GM20000 (cell line): ENCODE measurements at places on chromosomes 3 and 15.

- DNase-seq, result no peak
Measured at GRCh38 chr3:72791161-72791560, 57.1 kb downstream of the SHQ1 start.

DNA sequence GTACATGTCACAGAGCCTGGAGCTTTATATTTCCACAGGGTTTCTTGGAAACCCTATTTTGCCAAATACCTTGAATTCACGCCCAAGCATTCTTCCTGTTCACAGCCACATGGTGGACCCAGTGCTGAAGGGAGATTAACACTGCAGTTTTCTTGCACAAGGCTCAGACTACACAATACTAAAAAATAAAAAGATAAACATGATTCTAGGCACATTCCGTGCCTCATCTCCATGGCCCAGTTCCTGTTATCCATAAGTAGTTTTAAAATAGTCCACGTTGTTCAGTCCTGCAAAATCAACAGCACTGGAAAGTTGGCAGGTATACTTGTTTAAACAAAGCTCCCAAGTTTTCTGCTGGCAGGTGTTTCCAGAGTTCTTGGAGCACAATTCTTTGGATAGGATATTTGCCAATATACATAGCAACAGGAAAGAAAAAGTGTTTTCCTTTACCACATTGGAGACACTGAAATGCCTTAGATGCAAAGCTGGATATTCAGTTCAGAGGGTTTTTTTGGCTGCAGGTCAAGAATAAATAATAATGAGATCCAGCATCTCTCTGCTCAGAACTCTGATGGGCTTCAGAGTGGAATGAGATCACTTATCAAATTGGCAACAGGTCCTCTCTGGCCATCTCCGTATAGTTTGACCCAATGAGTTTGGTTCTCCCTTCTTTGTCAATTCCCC, 88.1 kb upstream of the TGFBR2 start:
- DNase-seq, result no peak

GRCh38 chr3:116512281-116512680, 67.0 kb upstream of the LSAMP start:
- no peak for DNase-seq

DNA sequence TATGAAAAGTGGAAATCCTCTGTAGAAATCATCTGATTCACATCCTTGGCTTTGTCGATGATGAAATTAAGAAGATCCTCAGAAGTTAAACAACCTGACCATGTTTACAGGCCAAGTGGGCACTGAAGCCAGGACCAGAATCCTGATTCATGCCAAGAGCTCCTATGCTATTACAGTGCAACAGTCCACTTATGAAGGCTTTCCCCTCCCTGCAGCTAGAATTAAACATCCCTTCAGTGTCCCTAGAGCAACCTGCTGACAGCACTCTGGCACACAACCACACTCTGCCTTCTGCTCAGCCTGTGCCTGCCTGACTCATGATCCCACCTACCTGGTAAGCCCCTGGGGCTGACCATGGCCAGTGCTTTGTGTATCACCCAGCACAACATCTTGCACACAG, 33.8 kb downstream of the TXNRD3 start:
- DNase-seq, result no peak

DNA sequence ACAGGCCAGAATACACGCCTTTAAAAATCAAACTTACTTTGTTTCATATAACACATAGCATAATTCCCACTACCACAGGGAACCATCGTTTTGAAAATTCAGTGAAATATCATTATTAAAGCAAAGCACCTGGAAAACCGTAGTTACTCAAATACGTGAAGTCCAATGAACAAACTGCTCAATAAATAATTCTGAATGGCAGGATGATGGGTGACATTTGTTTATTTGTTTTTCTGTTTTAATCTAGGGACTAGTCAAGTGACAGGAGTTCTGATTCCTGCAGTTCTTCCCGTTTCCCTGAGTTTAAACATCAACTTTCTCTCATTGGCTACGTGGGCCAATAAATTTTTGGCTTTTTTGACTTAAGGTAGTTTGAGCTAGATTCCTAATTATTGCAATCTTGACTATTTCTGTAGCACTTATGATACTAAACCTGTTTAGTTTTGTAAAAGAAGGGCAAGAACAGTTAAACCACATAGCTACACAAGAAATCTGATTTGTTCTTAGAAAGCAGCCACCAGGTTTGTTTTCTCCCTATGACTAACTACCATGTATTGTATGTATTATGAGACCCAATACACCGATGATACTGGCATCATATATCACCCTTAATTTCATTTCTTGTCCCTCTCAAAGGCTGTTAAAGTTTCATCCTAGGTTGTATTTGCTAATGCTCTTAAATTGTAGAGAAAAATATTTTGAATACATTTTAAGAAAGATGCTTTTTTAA, 411.2 kb downstream of the SHQ1 start:
- DNase-seq, result no peak

GRCh38 chr3:117606866-117607265, 897.3 kb downstream of the TUSC7 start:
- DNase-seq, result no peak

GRCh38 chr3:74267588-74268184, 346.8 kb downstream of the CNTN3 start:
- peak; percentile 13 for DNase-seq

- DNase-seq, result no peak
Measured at GRCh38 chr3:185381320-185382058, 18.6 kb downstream of the MAP3K13 start.

- no peak for DNase-seq
Measured at GRCh38 chr3:81911221-81911620, 149.8 kb upstream of the GBE1 start.

DNA sequence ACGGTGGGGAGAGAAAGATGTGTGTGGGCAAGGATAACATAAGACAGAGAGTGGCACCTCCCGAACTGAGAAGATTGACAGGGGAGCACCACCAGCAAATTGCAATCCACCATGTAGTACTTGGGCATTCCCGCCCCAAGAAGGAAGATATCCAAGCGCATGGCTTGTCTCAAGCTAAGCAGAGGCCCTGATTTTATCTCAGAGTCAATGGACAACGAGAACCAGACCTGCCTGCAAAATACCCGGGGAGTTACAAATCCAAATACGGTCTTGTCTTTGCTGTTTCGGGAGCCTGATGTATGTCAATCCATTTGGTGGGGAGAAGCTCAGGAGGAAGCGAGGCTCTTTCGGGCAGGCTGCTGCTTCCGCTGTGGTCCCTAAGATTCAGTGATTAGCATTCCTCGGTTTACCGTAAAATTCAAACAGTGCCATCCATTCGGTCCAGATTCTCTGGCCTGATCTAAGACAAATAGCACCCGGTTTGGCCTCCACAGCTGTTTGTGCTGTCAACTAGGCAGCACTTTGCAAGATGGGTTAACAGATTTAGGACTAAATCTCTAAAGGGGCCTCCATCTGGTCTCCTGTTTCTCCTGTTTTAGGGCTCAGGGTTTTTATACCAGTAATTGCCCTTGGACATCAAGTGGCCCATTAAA, 97.7 kb upstream of the WNT5A start:
- no peak for DNase-seq

- DNase-seq, result no peak
Measured at GRCh38 chr3:31882431-31882830, 98.6 kb downstream of the OSBPL10 start.

DNA sequence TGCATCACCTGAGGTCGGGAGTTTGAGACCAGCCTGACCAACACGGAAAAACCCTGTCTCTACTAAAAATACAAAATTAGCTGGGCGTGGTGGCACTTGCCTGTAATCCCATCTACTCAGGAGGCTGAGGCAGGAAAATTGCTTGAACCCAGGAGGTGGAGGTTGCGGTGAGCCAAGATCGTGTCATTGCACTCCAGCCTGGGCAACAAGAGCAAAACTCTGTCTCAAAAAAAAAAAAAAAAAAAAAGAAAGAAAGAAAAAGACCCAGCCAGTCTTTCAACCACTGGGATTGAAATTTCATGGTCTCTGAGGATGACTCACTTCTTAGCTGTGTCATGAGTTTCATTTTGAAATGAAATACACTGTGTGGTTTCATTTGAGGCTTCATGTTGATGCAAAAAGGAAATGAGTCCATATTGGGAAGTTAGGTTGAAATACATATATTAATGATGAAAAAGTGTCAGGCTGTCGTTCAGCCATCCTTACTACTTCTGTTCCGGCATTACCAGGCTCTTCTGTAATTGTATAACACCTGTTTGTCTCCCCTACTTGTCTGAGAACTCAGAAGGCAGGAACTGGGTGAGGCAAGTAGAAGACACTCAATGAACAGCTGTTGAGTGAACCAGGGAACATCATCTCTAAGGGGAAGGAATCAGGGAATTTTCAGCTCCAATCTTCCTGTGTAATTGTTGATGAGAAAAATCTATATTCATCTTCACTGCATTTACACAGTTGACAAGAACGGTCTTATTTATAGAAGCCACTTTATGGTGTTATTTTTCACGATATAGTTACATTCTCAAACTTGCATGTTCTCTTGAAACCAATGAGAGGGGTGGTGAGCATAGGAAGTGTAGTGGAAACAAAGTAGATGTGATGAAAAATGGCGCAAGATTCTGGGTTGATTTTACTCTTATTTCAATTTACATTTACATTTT, 87.4 kb downstream of the NFKBIZ start:
- peak; percentile 76 for DNase-seq

DNA sequence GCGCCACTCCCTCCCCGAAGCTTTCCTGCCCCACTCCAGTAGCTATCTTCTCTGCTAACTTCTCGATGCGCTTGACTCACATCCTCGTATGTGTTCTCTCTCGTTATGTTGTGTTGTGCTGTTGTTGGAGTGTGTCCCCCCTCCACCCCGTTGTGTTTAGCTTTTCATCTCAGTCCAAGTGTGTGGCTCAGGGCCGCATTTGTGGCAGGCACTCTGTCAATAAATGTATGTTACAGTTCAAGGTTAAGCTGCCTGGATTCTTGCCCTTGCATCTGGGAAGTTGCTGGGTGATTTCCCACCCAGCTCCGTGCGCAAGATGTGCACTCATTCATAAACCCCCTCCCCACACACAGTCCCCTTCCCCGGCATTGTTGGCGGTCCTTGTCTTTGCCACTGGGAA, 71.9 kb downstream of the PGPEP1L start:
- DNase-seq, result no peak

DNA sequence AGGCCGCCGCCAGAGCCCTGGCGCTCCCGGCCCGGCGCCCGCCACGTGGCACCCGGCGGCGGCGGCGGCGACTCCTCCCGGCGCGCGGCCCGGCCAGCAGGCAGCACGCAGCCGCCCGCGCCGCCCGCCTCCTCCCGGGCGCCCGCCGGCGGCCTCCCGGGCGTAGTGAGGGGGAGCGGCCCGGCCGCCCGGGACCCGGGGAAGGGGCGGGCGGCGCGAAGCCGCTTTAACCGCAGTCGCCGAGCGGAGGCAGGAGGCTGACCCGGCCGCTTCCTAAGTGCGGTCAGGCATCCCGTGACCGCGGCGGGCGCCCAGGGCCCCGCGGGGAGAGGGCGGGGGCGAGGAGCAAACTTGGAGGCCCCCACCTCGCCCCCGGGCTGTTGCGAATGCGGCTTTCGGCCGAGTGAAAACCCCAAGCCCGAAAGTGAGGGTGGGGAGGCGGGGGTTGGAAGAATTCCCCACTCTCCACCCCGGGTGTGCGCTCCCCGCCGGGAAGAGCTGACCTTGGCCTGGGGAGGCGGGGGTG, 1.7 kb upstream of the HES1 start:
- peak; percentile 75 for DNase-seq

- peak; percentile 51 for DNase-seq
Measured at GRCh38 chr3:32780735-32781210, 37.0 kb upstream of the TRIM71 start.

- no peak for DNase-seq
Measured at GRCh38 chr3:110710603-110711002, 361.0 kb upstream of the NECTIN3 start.

GRCh38 chr15:73630921-73631362, 2.2 kb downstream of the NPTN start:
- no peak for DNase-seq

GRCh38 chr3:13479332-13479581, 849 bp upstream of the HDAC11 start:
- no peak for DNase-seq

- no peak for DNase-seq
Measured at GRCh38 chr3:53944028-53944427, 52.4 kb upstream of the SELENOK start.

DNA sequence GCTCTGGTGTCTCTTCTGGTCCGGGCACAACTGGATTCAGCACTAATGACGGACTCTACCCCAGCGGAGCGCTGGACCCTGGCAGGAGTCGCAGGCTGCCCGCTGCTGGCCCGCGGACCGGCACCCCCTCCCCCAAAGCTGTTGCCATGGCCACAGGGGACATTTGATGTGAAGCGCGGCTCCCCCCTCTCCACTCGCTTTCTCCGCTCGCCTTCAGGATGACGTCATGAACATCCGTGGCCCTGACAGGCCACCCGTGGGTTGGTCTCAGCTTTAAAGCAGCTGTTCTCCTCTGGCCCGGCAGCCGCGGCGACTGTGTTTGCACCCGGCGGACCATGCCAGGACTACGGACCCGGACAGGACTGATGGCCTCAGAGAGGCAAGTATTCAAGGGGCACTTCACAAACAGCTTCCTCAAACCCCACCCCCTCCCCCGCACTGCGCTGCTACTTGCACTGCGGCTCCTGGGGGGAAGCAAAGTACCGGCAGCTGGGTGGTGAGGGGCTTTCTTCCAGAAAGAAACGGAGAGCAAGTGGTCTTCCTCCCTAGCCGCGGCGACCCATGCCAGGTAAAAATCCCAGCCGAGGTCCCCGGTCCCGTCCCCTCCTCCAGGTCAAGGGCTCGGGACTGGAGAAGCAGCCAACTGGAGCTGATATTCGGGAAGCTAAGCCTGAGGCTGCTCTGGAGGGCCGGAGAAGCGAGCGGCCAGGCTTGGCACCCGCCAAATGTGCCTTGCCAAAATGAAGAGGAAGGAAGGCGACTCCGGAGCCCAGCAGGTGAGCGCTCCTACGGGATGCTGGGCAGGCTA, 16.6 kb upstream of the AEN start:
- no peak for DNase-seq

DNA sequence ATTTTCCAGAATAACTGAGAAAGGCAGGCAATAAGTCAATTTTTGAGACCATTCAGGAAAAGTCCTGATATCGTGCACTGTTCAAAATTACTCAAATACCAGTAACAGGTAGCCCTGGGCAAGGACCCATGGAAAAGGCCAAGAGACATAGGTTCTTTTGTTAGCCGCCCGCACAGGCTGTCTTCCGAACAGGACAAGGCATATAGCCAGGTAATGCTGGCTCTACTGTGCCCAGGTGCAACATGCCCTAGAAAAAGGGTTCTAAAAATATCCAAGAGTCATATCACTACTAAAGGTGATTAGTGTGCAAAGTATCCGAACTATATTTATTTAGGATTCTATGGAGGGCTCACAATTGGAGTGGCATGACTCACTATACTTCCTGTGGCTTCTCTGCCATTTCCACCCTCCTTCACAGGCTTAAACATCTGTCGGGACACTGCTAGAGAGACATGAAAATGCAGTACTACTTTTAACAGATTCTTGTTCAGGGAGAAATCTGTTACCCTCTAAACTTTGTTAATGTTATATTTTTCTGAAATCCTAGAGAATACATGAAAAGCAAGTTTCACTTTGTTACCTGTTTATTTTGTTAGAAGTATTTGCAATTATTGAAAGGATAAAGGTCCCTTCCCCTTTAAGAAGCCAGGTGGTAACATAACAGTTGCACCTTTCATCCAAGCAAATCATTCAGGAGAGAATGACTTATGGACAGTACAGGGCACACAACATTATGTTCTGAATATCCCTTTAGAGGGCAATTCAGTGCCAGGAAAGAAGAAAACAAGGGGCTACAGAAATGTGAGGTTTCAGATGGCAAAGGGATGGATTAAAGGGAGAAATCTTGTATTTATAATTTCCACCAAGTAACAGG, 293.3 kb upstream of the THBS1 start:
- no peak for DNase-seq

- no peak for DNase-seq
Measured at GRCh38 chr15:73190189-73190601, 137.9 kb downstream of the NEO1 start.

- no peak for DNase-seq
Measured at GRCh38 chr3:153099131-153099530, 62.9 kb upstream of the RAP2B start.
